ENCODE measurements at places on chromosomes 12 and 14.
A peak's percentile ranks its signal among the peaks of the same experiment; 100 is the strongest.

- DNase-seq, result no peak
Measured at GRCh38 chr12:93790472-93791152, 113.4 kb downstream of the CRADD start.

DNA sequence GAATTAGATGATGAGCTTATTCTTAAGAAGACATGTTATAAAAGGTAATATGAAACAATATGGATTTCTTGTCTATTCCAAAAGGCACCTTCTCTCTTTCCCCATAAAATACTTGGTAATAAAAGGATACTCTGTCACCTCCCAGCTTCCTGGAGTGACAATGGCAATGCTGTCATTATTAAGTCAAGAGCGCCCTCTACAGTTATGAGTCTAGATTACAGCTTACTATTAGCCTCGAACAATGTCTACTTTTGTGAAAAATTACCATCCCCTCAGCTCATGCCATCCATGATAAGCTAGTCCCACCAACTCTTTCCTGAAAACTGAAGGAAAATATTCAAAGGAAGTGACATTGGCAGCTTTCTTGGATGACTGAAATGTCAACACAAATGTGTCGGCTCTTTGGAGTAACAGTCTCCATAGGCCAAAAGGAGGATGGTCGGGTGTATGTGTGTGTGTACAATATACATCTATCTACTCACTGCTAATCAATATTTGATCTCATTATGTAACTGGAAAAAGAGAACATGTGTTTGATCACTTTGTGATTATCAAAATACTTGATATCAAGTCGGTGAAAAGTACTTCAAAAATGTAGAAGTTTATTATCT lies 48.7 kb upstream of the CDKN3 start:
- peak; percentile 75 for DNase-seq

DNA sequence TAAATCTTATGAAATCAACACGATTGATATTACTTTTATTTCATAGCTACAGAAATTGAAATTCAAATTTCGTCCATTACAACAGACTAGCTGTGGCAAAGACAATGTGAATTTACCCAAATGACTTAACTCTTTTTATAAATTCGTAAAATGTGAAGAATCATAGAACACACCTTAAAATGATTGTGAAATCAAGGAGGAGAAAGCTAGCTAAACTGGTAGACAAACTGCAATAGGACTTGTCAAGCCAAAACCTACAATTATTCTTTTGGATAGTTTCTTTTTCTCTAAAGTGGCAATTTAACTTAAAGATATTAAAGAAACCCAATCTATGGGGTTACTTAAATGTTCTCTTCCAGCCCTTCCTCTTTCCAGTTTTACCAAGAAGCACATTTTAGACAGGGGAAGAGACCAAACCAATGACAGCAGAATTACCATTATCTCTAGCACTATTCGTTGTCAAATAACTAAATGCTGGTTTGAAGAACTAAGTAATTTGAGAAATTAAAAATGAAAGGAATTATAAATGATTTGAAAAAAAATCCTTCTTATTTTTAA lies 807 bp upstream of the SLC16A7 start:
- peak; percentile 35 for DNase-seq

DNA sequence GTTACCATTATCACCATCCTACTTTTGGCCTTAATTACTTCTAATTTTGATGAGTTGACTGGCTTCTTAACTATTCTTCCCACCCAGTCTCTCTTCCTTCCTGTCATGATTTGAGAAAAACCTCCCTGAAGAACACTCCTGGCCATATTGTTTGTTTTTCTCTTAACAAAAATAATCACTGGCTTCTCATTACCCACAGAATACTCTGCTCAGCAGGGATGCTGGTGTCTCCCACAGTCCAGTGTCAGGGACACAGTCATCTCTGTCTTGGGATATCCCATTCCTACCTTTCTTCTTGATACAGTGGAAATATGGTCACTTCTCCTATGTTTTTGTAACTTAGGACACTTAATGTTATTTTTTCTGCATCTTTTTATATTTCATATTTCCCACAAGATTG lies 103.7 kb downstream of the SRGAP1 start:
- DNase-seq, result no peak

DNA sequence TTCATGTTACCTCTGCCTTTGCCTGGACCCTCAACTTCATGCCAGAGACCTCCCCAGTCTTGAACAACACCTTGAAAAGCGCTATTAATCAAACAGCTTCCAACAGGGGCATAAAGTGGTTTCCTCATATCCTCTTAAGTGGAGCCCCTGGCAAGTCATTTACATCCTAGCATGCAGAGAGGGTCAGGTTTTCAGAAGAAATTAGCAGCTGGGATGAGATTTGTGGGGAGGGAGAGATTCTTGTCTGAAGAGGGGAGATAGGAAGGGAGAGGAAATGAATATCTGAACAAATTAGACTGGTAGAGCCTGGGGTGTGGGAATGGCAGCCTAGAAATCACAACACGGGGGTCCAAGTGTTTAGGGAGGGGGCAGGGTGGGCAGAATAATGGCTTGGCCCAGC lies 45.6 kb downstream of the CALM1 start:
- no peak for DNase-seq

DNA sequence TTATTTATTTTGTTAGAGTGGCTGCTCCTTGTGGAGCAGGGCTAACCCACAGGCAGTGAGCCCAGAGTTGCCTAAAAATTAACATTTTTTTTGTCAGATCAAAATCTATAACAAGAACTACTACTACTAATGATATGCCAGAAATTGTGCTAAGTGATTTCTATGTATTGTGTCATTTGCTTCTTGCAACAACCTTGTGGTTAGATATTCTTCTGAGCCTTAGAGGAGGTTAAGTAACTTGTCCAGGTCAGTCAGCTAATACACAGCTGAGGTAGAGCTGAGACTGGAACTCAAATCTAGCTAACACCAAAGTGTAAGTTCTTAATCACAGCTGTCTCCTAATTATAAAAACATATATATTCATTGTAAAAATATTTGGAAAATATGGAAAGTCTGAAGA lies 29.8 kb downstream of the CFL2 start:
- DNase-seq, result no peak

- no peak for DNase-seq
Measured at GRCh38 chr12:55755246-55755645, 12.3 kb downstream of the GDF11 start.

DNA sequence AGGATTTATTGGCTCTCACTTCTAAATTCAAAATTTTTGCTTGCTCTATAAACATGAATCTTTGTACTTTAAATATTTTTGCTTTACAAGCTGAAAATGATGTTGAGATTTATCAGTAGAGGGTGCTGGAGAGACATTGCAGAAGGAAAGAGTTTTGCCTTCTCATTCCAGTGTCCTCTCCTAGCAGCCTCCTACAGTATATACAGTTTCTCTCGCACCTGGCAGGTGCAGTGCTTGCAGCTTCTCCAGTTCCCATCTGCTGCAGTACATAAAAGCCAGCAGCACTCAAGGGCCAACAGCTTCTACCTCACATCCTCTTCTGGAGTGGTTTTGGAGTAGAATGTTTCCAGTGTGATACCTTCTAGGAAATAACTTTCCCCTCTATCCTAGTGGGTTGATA lies 601.8 kb upstream of the ATXN7L3B start:
- peak; percentile 98 for DNase-seq

DNA sequence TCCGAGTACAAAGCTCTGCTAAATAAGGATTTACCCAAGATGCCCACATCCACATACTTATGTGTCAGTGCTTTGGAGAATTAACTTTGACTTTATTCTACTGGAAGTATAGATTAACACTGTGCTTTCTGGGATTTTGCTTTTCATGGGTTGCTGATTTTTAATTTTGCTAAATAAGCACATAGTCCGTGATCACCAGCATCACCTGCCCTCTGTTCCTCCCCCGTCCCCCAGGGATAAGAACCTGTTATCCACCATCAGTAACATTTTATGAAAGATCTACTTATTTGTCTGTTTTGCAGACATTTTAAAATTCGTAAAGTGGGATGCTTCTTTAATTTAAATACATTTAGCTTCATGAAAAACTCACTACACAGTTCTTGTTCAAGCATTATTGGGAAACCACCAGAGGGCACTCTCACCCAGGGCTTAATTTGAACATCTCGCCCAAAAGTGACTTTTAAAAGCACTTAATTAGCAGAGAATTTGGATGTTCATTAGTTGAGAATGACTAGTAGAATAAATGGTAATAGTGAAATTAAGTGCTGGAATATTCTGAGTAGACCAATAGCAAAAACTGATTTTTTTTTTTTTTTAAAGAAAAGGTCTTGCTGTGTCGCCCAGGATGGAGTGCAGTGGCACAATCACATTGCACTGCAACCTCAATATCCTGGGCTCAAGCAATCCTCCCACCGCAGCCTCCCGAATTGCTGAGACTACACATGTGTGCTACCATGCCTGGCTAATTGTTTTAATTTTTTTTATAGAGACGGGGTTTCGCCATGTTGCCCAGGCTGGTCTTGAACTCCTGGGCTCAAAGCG lies 35.7 kb downstream of the MRPL42 start:
- peak; percentile 13 for DNase-seq

GRCh38 chr14:96055065-96055752 lies 16.0 kb downstream of the C14orf132 start:
- no peak for DNase-seq

- DNase-seq, result no peak
Measured at GRCh38 chr14:36626151-36626550, 35.5 kb upstream of the PAX9 start.

DNA sequence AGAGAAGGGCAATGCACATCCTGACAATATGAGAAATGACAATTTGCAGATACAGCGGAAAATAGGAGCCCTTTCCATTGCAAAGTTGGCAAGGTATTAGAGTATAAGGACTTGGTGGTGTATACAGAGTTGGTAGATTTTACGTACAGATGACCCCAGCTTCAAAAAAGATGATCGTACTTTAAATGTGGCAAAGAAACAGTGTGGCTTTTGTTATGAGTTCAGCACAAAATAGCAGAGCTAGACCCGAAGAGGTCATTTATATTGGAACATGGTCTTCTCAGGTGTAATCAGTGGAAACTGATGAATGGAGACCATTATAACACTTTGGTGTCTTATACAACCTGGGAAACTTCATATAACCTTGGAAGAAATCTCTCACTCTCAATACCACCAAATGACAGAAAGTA lies 2.3 kb downstream of the CLEC2B start:
- no peak for DNase-seq

DNA sequence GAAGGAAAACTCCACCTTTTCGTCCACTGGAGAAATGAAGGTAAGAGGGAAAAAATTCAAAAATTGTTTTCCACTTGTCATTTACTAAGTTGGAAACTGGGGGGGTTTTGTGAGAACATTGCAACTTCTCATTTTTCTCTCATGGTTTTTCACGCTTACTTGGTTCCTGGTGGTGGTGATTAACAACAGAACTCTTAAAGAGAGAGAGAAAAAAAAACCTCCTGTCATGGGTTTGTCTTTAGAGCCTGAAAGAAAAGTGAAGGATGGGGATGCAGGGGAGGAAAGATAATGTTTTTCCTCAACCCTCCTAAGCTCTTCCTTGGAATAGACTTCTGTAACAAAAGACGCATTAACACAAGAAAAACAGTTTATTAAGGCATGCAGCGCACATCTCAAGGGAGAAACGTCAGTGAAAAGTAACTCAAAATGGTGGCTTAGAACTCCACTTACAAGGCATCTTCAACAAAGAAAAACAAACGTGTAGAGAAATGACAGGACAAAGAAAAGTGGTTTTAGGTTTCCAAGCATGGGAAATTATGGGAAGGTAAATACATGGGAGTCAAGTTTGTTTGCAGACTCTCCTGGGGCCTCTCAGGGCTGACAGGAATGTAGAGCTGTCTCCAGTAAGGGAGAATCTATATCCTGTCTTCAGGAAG lies 81.9 kb upstream of the ATF7IP start:
- DNase-seq, result peak; percentile 87

DNA sequence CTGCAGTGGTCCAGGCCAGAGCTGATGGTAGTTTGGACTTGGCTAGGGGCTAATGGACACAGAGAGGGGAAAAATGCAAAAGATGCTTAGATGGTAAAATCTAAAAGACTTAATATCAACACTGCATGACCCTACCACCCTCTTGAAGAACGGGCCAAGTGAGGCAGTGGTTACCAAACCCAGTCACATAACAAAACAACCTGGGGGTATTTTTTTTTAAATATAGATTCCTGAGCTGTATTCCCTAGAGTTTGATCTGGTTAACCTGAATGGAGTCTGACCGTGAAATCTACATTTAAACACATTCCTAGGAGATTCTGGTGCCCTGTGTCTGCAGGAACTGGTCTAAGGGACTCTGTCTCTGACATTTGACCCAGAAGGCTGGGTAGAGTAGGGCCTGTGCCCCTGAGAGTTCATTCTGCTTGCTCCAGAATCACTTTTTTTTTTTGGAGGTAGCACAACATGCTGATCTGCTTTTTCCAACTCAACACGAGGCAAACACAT lies 15.7 kb downstream of the ABHD4 start:
- no peak for DNase-seq

- no peak for DNase-seq
Measured at GRCh38 chr14:51039252-51039651, 55.7 kb downstream of the TRIM9 start.

DNA sequence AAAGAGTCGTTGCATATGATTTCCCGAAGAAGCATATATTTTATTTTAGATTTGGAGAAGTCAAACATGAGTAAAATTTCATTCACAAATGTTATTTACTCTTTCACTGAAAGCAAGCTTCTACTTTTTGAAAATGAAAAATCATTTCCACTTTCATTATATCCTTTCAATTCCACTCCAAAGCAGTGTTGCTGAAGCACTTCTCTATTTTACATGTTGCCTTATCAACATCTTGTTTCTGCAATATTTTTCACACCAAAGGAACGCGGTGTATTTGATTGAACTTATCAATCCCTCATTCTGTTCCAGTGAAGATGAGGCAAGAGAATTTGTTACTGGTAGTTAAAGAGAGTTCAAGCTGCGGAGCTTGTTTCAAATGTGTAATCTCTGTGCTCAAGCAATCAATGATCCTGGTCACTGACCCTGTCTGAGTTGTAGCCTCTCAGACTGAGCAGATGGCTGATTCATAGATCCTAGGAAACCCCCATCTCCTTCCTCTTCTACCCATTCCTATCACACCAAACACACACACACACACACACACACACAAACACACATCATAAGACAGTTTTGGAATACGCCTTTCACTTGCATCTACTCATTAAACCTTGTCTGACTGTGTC lies 236.2 kb upstream of the FLRT2 start:
- no peak for DNase-seq

GRCh38 chr12:76583301-76583700 lies 23.7 kb upstream of the OSBPL8 start:
- no peak for DNase-seq

- no peak for DNase-seq
Measured at GRCh38 chr14:74595006-74595735, 16.9 kb downstream of the LTBP2 start.
